ENCODE measurements at places on chromosomes 5 and 9.

- no peak for DNase-seq
Observed at GRCh38 chr5:93221-93980, 1.4 kb downstream of the PLEKHG4B start.

GRCh38 chr5:108743319-108743718 is 4.4 kb upstream of the FER start:
- no peak for DNase-seq

GRCh38 chr9:122219856-122220672 is 8.7 kb downstream of the LHX6 start:
- DNase-seq, result no peak

DNA sequence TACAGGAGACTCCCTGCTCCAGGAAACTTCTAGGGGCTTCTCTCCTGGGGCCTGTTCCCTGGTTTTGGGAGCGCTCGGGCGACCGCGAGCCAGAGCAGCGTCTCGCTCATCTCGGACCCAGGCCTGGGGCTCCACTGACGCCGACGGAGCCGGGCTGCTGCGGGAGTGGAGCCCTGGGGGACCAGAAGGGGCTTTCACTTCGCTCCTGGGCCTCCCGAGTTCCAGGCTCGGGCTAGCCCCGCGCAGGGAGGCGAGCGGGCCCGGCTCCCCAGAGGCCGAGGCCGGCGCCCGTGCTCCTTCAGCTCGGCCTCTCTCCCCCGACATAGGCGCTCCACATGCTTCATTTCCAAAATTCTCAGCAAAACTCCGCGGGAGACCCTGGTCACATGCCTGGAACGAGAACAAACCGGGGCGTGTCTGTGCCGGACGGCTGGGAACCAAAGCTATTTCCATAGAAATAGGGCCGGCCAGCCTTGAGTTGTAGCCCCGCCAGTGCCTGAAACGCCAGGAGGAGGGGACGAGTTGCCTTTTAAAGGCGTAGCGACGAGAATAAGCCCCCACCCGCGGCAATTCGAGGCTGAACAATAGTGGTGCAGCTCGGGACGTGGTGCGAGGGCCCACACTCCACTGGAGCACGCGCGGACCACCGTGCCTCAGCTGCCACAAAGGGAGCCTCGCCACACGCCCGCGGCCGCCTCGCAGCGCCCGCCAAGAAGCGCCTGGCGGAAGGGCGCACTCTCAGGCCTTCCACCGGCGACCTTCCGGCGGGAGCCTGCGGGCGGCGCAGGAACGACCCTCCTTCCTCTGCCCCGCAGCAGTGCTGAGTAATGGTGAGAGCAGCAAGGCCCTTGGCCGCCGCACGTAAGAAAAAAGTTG is 1.1 kb upstream of the G3BP1 start:
- DNase-seq, result peak; percentile 19

DNA sequence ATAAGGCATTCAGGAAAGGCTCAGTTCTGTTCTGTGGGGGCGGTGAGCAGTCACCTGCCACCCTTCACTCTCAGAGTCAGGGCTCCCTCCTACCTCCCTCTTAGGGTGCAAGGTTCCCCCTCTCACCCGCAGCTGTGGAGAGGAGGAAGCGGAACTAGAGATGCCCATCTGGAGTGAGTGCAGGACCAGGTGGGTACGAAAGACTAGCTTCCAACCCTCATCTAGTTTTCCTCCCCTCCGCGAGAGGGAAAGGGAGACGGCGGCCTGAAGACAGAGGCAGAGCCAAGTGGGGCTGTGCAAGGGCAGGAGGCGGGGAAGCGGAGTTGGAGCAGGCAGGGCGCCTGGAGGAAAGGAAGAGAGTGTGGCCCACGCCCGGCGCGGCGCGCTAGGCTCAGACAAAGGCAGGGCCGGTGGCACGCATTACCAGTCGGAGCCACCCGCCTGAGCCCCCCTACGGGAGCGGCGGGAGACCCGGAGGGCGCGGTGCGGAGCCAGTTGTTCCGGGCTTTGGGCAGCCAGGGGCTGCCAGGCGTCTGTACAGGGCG is 7.3 kb downstream of the PRR7 start:
- no peak for DNase-seq

DNA sequence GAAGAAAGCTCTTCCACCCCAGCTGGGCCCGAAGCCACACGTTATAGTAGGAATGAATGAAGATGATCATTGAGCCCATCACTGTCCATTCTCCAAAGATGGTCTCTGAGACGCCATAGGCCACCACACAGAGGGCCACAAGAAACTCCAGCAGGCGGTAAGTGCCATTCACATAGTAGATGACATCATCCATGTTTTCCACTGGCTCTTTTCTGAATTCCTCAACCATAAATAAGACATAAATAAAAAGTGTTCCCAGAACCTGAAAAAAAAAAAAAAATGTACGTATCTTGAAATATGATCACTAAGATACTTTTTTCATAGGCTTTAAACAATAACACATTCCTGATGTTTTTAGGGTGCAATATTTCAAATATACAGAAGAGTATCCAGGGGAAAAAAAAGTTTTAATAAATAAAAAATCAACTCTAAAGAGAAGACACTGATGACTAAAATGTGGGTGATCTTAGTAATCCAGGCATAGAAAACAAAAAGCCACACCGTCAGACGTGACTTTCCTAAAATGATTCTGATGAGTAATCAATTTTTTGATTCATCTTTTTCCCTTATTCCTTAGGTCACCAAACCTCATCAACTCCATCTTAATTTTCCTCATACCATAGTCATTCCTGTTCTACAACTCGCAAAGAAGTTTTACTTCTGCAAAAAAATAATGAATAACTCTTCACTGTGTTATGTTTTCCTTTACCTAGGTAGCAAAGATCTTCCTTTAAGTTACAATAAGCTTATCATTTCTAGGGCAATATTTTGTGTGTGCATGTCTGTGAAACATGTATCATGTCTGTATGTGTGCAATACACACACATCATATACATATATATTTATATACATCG is 47.8 kb downstream of the RNF145 start:
- DNase-seq, result no peak

GRCh38 chr5:139783436-139783965 is 12.1 kb upstream of the PSD2 start:
- no peak for DNase-seq

DNA sequence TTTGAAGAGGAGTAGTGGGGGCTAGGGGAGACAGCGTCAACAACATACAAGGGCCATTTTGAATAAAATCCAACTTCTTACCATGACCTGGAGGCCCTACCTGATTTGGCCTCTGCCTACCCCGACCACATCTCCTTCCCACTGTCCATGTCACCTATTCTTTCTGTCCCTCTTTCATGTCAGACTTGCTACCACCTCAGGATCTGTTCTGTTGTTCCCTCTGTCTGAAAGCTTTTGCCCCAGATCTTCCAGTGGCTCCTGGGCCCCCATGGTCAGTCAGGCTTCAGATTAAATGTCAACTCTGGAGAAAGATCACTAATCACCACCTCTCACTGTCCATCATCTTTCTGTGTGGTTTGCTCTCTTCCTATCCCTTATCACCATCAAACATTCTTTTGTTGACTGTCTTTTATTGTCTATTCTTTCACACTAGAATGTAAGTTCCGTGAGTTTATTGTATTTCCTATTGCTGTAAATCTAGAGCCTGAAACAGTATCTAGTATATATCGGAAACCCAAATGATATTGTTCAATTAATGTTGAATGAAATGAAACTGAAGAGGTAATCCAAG is 31.2 kb upstream of the APC start:
- no peak for DNase-seq

DNA sequence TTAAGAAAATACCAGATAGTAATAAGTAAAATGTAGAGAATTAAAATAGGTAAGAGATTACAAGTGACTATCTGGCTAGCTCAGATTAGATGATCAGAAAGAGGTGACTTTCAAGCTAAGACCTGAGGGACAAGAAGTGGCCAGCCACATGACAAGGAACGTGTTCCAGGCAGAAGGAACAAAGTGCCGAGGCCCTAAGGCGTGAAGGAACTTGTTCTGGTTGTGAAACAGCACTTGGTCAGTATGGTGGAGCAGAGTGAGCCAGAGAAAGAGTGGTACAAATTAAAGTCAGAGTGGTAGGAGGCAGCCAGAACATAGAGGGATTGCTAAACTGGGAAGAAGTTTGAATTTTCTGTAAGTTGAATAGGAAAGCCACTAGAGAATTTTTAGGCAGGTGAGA is 73.6 kb downstream of the ADRB2 start:
- no peak for DNase-seq

GRCh38 chr5:411728-412127 is 31.2 kb upstream of the EXOC3 start:
- no peak for DNase-seq

GRCh38 chr5:1998716-1999317 is 116.1 kb upstream of the IRX4 start:
- no peak for DNase-seq

GRCh38 chr9:79674052-79674777 is 102.5 kb downstream of the TLE4 start:
- DNase-seq, result no peak

- no peak for DNase-seq
Observed at GRCh38 chr5:107457881-107458280, 212.9 kb downstream of the EFNA5 start.

DNA sequence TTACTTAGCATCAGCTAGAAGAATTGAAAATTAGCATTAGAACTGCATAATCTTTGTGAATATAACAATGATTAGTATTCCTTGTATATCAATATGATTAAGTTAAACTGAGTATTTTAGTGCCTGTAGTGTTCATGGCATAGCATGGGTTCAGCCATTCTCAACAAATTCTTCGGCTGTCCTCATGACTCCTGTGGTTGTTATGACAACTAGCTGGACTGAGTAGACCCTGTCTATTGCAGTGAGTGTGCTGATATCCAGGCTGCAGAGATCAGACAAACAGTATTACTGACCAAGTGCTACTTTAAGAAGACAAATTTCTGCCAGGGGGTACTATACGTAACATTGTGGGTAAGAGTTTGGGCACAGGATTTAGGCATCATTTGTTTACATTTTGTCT is 125.9 kb downstream of the NUDT12 start:
- no peak for DNase-seq

- DNase-seq, result no peak
Observed at GRCh38 chr9:36893184-36893583, 140.9 kb downstream of the PAX5 start.

- no peak for DNase-seq
Observed at GRCh38 chr9:88043647-88044046, 69.3 kb upstream of the CDK20 start.

GRCh38 chr5:168467755-168468330 is 18.4 kb upstream of the RARS1 start:
- DNase-seq, result no peak

All from stimulated activated CD4-positive, alpha-beta T cell treated with anti-CD3 and anti-CD28 coated beads, Interleukin-2, amount 100 ng/mL, for 48 hours (primary cell).